Aorta (tissue), 5 donors: ENCODE measurements at places on chromosomes 4 and X. TPM values are rescaled to one million over a fixed set of nuclear protein-coding genes. Genes with fewer than 3 reads are reported as not detected.
A peak's percentile ranks its signal among the peaks of the same experiment; 100 is the strongest.

GRCh38 chr4:74471264-74471663 is 26.3 kb downstream of the AREG start:
- DNase-seq, result no peak
- no peaks in the 10 kb centered on the region for H3K27me3 ChIP-seq
- H3K36me3 ChIP-seq, result no peaks in the 10 kb centered on the region
- peaks cover 5% of the 10 kb centered on the region for H3K4me1 ChIP-seq

DNA sequence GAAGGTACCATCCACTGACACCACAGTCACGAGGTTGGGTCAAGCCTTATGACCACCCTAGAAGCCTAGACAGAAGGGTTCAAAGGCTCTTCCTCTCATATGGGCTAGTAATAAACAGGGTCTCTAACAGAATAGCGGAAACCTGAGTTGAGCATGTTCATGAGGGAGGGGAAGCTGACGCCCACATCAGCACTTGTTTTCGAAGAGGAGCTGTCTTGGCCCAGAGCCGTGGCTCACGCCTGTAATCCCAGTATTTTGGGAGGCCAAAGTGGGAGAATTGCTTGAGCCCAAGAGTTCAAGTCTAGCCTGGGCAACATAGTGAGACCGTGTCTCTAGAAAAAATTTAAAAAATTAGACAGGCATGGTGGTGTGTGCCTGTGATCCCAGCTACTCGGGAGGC is 21.5 kb upstream of the TMSB4X start:
- no peaks in the 10 kb centered on the region for H3K4me1 ChIP-seq
- H3K27ac ChIP-seq, result no peak overlapping the region
- H3K36me3 ChIP-seq, result no peaks in the 10 kb centered on the region
- H3K27me3 ChIP-seq, result no peaks in the 10 kb centered on the region
- DNase-seq, result no peak

DNA sequence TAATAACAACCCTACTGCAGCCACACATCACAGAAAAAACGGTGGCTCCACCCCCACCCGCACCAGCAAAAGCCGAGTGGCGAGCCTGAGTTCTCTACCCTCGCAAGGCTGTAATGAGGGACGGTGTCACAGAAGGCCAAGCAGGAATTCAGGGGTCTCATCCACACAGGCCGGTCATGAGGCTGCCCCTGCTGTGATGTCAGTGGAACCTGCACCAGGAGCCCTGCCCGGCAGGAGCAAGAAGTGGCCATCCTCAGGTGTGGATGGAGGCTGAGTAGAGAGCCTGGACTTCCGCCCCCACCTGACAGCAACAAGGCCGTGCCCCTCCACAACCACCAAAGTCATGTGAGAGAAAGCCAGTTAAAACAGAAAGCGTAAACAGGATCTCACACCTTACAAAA is 20.6 kb downstream of the LYAR start:
- H3K36me3 ChIP-seq, result peaks cover 7% of the 10 kb centered on the region
- H3K27ac ChIP-seq, result no peak overlapping the region
- no peaks in the 10 kb centered on the region for H3K27me3 ChIP-seq
- no peak for DNase-seq
- no peak overlapping the region for H3K4me3 ChIP-seq
- no peaks in the 10 kb centered on the region for H3K4me1 ChIP-seq

DNA sequence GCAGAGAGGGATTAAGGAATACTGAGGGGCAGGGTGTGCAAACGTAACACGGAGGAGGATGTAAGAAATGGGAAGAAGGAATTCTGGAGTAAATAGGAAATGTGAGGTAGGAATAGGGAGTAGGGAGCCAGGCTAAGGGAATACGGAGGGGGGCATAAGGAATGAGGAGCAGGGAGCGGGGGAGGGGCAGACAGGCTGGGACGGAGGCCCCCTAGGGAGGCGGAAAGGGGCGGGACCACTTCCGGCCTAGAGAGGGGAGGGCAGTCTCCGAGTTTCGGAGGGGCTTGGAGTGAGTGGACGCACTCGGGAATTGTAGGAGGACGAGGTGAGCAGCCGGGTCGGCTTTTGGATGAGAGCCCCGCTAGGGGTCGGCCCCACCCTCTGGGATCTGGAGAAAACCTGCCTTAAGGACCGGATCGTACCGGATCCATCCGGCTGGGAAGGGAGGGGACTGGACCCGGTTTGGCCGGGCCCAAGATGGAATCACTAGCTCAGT is 612 bp downstream of the MAGED2 start:
- no peaks in the 10 kb centered on the region for H3K4me1 ChIP-seq
- peak overlapping the region; percentile 85 for H3K27ac ChIP-seq
- H3K36me3 ChIP-seq, result peaks cover 9% of the 10 kb centered on the region

GRCh38 chrX:26234177-26234576 is 18.2 kb downstream of the MAGEB5 start:
- H3K36me3 ChIP-seq, result no peaks in the 10 kb centered on the region
- H3K4me3 ChIP-seq, result no peak overlapping the region
- H3K27ac ChIP-seq, result no peak overlapping the region
- no peak for DNase-seq

DNA sequence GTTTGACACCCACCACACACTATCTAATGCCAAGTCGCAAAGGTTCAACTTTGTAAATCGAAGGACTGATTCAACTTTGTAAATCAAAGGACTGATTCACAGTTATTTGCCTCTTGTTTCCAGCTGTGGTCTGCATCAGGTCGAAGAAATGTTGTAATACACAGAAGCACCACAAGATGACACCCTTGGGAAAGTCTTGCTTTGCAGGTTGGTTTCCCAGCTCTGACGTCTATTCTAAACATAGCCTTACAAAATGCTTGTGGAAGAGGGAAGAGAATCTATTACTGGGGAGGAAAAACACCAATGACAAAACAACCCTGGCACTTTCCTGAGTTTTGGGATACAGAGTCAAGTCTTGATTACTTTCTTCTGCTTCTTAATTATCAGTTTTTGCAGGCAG is 35.3 kb downstream of the SUPT20HL1 start:
- peaks cover 3% of the 10 kb centered on the region for H3K4me1 ChIP-seq
- no peak for DNase-seq
- H3K27me3 ChIP-seq, result no peaks in the 10 kb centered on the region
- H3K27ac ChIP-seq, result peak overlapping the region; percentile 65

DNA sequence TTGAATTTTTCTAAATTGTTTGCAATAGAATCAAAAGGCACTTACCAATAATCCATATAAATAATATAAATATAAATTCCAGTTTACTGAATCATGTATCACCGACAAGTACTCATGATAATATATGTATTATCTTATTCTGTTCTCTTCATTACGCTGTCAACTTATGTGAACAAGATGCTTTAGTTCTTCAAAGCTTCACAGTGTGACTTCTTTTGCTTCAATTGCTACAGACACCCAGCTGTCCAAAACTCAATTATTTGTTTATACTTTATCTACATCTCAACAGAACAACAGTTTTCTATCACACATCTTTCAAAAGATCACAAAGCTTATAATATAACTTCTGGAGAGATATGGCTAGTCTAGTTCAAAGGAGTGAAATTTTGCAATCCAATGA is 1499.9 kb upstream of the PCDH10 start:
- DNase-seq, result no peak
- no peak overlapping the region for H3K4me3 ChIP-seq
- H3K4me1 ChIP-seq, result no peaks in the 10 kb centered on the region
- H3K27ac ChIP-seq, result no peak overlapping the region
- no peaks in the 10 kb centered on the region for H3K36me3 ChIP-seq

DNA sequence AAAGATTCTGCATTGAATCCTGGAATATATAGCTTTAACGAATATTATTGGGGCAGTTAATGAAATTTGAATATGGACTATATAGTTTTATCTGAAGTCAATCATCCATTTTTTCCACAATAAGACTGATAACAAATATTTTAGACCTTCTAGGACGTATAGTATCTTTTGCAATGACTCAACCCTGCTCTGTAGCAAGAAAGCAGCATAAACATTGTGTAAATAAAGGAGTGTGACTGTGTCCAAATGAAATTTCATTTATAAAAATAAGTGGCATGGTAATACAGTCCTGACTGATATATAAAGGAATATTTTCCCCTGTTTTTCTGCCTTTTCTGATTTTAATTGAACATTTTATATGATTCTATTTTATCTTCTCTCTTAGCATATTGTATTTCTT is 947.7 kb upstream of the SLIT2 start:
- no peak overlapping the region for H3K4me3 ChIP-seq
- H3K27me3 ChIP-seq, result no peaks in the 10 kb centered on the region
- H3K27ac ChIP-seq, result no peak overlapping the region
- no peaks in the 10 kb centered on the region for H3K4me1 ChIP-seq
- no peak for DNase-seq

GRCh38 chr4:140645614-140646412 is 77.1 kb upstream of the UCP1 start:
- H3K4me3 ChIP-seq, result no peak overlapping the region
- H3K27me3 ChIP-seq, result no peaks in the 10 kb centered on the region
- no peak for DNase-seq
- no peak overlapping the region for H3K27ac ChIP-seq

DNA sequence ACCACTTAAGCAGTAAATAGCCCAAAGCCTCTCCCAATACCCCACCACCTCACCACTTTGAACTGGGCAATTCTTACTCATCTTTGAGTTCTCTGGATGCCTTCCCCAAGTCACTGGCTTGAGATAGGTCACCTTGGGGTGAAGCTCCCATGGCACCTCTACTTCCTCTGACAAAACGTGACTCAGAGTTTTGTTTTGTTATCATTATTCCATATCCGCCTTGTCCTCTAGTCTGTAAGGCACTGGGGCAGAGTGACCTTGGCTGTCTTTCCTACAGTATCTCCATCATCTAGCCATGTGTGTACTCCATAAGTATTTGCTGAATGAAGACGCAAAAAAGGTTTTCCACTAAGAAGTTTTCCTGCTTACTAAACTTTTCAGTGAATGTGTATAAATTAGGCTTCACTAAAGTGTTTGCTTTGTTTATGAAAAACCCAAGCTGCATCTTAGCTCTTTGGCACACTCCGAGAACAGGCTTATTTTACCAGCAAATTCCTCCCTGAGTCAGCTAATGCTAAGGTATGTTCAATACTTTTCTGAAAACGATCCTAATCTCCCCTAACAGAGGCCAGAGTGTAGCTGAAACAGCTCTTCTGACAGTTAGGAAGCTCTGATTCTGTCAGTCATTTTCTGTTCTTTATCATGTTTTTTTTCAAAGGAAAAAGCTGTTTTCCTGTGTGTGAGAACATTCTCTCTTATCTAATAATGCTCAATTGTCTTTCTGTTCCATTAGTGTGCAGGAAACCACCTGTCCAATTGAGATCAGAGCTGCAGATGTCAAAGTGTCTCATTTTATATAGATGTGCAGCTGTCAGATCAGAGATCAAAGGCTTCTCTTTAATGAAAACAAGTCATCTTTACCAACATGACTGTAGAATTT is 30.2 kb upstream of the TSPAN5 start:
- H3K27me3 ChIP-seq, result no peaks in the 10 kb centered on the region
- no peak overlapping the region for H3K4me3 ChIP-seq
- no peak overlapping the region for H3K27ac ChIP-seq

DNA sequence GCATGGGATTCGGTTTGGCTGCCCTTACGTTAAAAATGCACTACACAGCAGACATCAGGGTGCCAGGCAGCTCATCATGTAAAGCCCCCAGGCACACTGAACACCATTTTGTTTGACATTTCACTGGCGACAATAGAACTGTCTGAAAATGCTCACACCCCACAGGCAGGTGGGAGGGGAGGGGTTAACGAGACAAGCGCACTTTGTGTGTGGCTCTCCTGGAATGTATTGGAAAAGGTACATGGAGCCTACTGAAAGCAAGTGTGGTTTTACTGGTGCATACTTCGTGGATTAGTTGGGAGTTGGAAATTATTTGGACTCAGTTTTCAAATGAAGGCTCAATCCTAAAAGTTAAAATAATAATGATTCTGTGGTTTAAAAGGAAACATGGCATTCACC is 31.6 kb upstream of the PPARGC1A start:
- no peaks in the 10 kb centered on the region for H3K4me1 ChIP-seq
- DNase-seq, result no peak
- no peaks in the 10 kb centered on the region for H3K36me3 ChIP-seq
- no peak overlapping the region for H3K4me3 ChIP-seq

DNA sequence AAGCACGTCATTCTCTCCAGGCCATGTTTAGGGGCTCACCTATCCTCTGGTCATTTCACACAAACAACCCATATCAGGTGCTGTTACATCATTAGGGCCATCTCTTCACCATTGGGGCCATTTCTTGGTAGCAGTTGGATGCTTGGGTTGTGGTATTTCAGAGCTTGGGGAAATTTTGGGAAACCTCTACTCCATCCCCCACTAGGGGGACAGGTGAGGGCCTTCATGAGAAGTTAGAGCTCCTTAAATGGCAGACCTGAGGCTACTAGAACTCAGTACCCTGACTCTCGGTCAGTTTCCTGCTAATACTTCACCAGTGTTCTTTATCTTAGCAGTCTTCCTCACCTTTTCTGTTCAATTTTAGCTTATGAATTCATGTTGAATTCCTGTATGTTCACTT is 50.2 kb downstream of the ZNF827 start:
- H3K4me3 ChIP-seq, result no peak overlapping the region
- H3K27me3 ChIP-seq, result no peaks in the 10 kb centered on the region
- no peaks in the 10 kb centered on the region for H3K36me3 ChIP-seq
- DNase-seq, result no peak
- no peaks in the 10 kb centered on the region for H3K4me1 ChIP-seq

GRCh38 chr4:15668566-15669435 is 12.8 kb upstream of the FAM200B start:
- no peaks in the 10 kb centered on the region for H3K27me3 ChIP-seq
- no peak for DNase-seq
- no peaks in the 10 kb centered on the region for H3K4me1 ChIP-seq
- no peak overlapping the region for H3K27ac ChIP-seq
- no peak overlapping the region for H3K4me3 ChIP-seq

DNA sequence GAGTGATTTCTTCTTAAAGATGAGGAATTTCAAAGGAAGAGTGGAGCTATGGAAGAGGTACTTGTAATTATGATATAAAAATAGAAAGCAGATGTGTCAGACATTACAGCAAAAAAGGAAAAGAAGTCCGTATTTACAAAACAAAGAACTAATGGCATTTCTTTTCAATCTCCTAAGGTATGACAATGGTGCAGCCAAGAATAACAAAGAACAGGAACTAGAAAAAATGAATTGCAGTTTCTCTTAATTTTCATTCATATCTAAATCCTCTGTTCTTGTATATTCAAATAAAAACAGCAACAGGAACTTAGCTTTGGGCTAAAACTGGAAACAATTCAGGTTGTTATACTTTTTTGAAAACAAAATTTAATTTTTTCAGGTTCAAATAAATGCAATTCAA is 105.1 kb downstream of the SPRY1 start:
- H3K27me3 ChIP-seq, result no peaks in the 10 kb centered on the region
- no peak for DNase-seq
- no peak overlapping the region for H3K4me3 ChIP-seq
- no peak overlapping the region for H3K27ac ChIP-seq
- H3K4me1 ChIP-seq, result no peaks in the 10 kb centered on the region

GRCh38 chrX:143165778-143166177 is 140.1 kb downstream of the SPANXN4 start:
- no peak overlapping the region for H3K27ac ChIP-seq
- no peak overlapping the region for H3K4me3 ChIP-seq
- no peaks in the 10 kb centered on the region for H3K36me3 ChIP-seq
- no peak for DNase-seq

The HAND2 gene
- 5.2 TPM for total RNA-seq

The MAGEB1 gene
- not detected for total RNA-seq

The ESX1 gene
- not detected for total RNA-seq

The GLRA2 gene
- total RNA-seq, result not detected

The EFHC2 gene
- total RNA-seq, result 0.84 TPM
